Upper lobe of left lung (tissue), 6 donors: ENCODE measurements at places on chromosomes 13 and 19. TPM values are rescaled to one million over a fixed set of nuclear protein-coding genes. Genes with fewer than 3 reads are reported as not detected.
A peak's percentile ranks its signal among the peaks of the same experiment; 100 is the strongest.

Gene ZNF491
- 0.55 TPM for total RNA-seq

Gene LILRB5
- 10.0 TPM for total RNA-seq

Gene HSH2D
- 6.5 TPM for total RNA-seq

DNA sequence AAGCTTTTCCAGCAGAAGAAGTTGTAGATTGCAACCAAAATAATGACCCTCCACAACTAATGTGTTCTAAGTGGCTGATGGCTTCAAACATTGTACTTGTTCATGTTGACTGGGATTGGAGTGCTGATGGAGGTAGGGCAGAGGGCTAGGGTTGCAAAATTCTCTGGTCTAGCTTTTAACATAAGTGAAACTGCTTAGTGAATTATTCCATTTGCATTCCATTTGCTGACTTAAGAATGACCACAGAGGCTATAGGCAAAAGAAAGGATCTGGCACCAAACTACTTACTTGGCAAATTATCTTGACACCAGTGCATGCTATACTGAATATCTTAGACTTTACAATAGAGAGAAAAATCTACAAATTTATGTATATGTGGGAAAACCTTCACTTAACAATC, 287.0 kb downstream of the FGF9 start:
- DNase-seq: no peak
- no peaks in the 10 kb centered on the region for H3K4me1 ChIP-seq
- H3K4me3 ChIP-seq: no peak overlapping the region

DNA sequence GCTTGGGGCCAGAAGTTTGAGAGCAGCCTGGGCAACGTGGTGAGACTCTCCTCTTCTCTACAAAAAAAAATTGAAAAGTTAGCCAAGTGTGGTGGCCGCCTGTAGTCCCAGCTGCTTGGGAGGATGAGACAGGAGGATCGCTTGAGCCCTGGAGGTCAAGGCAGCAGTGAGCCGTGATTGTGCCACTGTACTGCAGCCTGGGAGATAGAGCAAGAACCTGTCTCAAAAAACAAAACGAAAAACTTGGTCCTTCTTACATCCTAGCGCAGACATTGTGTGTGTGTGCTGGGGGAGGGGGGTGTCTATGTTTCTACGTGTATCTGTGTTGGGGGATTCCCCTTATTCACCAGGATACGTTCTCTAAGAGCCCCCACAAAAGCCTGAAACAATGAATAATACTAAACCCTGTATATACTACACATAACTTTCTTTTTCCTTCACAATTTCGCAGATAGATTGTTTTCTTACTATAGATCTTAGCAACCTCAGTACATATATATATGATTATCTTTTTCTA, 7.9 kb downstream of the AXL start:
- no peak for DNase-seq
- H3K4me1 ChIP-seq: peaks cover 13% of the 10 kb centered on the region
- peak overlapping the region; percentile 56 for H3K4me3 ChIP-seq
- no peaks in the 10 kb centered on the region for H3K36me3 ChIP-seq

DNA sequence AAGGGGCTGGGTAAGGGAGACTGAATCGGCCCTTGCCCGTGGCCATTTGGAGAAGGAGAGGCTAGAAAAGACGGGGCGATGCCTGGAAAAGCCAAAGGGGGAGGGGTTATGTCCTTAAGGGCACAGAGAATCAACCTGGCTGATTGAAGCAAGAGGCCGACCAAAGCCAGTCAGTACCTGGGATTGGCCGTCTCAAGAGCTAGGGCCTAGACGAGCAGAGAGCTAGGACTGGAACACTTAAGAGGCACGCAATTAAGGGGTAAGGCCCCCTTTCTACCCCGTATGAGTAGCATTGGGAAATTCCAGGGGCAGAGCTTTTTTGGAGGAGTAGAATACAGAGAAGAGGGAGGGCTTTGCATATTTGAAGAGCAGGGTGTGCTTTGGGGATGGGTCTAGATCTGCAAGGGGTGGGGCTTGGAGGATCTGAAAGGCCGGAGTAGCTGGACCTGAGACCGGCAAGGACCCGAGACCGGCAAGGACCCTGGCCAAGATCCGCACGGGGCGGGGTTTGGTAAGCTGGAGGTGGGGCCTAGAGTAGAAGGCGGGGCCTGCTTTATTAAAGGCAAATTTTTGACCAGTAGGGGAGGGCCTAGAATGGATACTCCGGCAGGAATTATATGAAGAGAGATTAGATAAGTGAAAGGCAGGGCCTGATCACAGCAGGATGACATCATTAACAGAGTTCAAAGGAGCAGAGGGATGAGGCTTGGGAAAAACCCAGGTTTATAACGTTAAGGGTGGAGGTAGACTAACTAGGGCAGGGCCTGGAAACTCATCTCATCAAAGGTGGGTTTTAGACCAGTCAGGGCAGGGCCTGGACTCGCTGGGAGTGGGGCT, 10.7 kb upstream of the CACNG6 start:
- H3K36me3 ChIP-seq: no peaks in the 10 kb centered on the region
- peaks cover 2% of the 10 kb centered on the region for H3K27me3 ChIP-seq
- H3K4me3 ChIP-seq: no peak overlapping the region
- no peak for DNase-seq
- H3K4me1 ChIP-seq: peaks cover 21% of the 10 kb centered on the region

- no peak for DNase-seq
- peaks cover 6% of the 10 kb centered on the region for H3K4me1 ChIP-seq
- no peaks in the 10 kb centered on the region for H3K36me3 ChIP-seq
- no peak overlapping the region for H3K27ac ChIP-seq
- H3K4me3 ChIP-seq: no peak overlapping the region
- H3K27me3 ChIP-seq: no peaks in the 10 kb centered on the region
Observed at GRCh38 chr19:35342430-35342829, 5.3 kb upstream of the FFAR1 start.

- peaks cover 37% of the 10 kb centered on the region for H3K4me1 ChIP-seq
- H3K36me3 ChIP-seq: no peaks in the 10 kb centered on the region
- H3K4me3 ChIP-seq: peak overlapping the region; percentile 99
Observed at GRCh38 chr19:1356508-1356865, 27.2 kb upstream of the NDUFS7 start.
